ENCODE measurements at places on chromosomes 13 and 19.

DNA sequence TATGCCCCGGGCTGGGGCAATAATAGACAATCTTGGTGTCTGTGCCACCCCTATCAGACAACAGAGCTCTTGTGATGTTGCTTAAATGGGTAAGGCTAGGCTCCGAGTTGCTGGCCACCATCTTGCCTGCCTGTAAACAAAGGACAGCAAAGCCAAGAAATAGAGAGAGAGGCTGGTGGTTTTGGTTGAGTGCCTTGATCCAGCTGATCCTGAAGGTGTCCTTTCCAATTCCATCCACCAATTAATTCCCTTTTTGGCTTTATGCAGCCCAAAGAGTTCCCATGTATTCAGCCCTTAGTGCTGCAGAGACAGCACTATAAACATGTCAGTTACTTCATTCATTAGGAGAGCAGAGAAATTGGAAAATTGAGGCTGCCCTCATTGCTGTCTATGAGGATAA, 41.7 kb upstream of the HOMER3 start:
- no peak for DNase-seq

- no peak for DNase-seq
Observed at GRCh38 chr13:91122766-91123165, 224.7 kb upstream of the MIR17HG start.

DNA sequence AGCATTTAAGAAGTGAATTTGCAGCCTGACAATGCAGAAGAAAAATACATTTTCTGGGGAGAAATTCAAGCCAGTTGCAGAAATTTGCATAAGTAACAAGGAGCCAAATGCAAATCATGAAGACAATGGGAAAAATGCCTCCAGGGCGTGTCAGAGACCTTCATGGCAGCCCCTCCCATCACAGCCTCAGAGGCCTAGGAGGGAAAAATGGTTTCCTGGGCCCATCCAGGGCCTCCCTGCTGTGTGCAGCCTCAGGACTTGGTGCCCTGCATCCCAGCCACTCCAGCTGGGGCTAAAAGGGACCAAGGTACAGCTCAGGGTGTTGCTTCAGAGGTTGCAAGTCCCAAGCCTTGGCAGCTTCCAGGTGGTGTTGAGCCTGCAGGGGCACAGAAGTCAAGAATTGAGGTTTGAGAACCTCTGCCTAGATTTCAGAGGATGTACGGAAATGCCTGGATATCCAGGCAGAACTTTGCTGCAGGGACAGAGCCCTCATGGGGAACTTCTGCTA, 16.7 kb upstream of the ITM2B start:
- no peak for DNase-seq

DNA sequence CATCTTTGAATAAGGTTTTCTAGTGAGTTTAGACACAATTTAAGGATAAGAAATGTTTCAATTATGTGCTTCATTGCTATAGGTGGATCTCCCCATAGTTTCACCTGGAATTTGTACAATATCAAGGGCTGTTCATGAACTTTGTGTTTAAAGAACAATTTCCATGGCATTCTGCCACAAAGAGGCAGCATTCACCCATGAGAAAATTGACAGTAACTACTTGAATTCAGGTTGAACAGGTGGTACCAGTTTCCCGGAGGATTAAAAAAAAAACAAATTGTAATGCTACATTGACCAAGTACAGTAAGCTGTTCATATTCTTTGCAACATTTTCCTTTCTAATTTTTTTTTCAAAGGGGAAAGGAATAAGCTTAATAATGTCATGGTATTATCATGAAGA, 9.1 kb downstream of the SLITRK5 start:
- DNase-seq, result no peak

- peak; percentile 37 for DNase-seq
Observed at GRCh38 chr13:39612023-39612637, 9.1 kb upstream of the LHFPL6 start.

- no peak for DNase-seq
Observed at GRCh38 chr13:51101636-51102235, 9.3 kb downstream of the C13orf42 start.

- no peak for DNase-seq
Observed at GRCh38 chr13:110683203-110683883, 22.6 kb downstream of the CARS2 start.
